ENCODE measurements at places on chromosomes 5 and 9.

DNA sequence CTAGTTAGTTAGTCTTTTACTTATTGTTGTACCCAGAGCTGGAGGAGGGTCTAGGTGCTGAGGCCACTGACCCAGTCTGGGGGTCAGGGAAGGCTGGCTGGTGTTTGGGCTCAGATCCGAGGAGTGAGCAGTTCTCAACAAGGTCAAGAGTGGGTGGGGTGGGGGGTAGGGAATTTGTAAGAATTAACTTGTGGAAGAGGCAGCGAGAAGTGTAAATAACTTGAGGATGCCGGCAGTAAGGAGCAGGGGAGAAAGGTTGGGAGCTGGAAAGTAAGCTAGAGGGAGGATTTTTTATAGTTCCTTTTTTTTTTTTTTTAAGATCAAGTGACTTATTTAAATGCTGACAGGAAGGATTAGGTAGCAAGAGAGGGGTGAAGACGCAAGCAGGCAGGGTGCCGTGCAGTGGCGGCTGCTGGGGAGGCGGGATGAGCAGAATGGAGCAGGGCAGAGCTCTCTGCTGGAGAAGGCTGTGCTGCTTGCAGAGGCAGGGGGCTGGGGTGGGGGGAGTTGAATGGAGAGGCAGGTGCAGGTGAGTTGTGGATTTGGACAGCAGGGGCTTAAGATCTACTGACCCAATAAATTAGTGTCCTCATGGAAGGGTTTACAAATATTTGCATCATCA, 35.3 kb upstream of the SMIM32 start:
- no peak for DNase-seq

DNA sequence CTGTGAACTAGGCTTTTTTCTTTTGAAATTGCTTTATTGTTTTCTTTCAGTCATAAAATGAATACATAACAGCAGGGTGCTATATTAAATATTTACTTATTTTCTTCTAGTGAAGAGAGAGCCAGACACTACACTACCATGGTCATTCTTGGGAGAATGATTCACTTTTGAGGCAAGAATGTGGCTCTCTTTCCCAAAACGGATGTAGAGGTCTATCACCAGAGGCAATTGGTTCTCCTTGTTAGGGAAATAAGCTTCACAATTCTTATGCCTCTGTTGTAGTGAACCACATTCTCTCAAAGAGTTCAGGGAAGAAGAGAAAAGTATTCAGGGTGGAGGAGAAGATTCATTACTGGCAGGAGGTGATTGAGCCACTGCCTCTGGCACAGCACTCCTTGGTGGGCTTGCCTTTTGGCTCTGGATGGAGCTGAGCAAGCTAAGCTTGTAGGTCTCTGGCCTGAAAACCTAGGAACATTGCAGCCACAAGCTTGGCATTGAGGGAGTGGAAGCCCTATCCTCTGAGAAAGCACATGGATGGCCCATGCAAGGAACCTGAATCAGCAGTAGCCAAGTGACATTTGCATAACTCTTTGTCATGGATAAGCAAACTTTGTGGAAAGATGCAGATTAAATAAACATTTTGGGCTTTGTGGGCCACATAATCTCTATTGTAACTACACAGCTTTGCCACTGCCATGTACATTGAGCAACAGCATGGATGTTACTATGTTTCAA, 179.0 kb upstream of the TNC start:
- DNase-seq: no peak

GRCh38 chr5:108521841-108522506, 140.1 kb upstream of the FBXL17 start:
- DNase-seq: no peak

DNA sequence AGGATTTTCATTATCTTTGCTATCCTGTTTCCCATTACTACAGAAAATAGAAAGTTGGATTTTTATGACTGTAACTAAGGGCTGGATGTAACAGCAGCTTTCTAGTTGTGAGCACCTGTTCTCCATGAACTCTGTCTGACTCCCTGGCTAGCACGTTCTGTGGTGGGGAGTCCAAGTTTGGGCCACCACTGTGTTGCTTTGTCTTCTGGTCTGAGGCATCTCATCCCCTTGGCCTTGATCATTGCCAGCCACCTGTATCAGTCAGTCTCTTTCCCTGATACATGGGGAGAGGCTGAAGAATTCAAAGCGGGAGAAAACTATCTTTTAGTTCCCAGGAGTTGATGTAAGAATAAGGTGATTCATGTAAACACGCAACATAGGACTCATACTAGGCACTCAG, 33.4 kb downstream of the WDR70 start:
- DNase-seq: no peak

- no peak for DNase-seq
These were observed 19.5 kb upstream of the RAB14 start for GRCh38 chr9:121220996-121221663.

DNA sequence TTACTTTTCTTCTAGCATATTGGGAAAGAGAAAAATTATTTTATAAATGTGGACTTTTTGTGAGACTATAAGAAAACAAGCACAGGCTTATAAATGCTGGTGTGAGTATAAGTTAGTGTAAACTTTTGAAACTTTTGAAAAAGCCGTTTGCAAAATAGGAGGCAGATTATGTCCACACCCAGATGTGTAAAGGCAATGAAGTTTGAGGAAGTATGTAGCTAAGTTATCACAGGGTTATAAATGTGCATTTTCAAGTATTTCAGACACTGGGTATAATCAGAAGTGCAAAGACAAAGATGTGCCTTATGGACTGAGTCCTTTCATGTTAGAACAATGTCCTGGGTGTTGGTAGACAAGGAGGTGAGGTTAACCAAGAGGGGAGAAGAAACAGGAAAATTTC, 85.5 kb downstream of the ANXA1 start:
- DNase-seq: no peak

DNA sequence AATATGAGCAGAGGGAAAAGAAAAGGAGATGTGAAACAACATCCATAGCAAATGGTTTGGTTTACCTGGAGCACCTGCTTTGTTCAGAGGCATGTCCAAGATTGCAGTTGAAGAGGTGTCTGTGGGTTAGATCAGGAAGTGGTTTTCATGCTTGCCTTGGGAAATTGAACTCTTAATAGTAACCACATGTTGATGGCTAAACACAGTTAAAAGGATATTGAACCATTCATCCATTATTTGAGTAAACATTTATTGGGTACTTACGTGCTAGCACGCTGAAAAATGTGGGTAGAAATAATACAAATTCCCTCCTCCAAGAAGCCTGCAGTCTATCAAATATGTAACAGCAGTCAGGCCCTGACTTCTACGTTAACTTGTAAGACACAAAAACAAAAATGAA, 235.7 kb upstream of the TNC start:
- DNase-seq: no peak

- DNase-seq: no peak
These were observed 50.3 kb upstream of the MTMR12 start for GRCh38 chr5:32363030-32363429.

- no peak for DNase-seq
These were observed 59.7 kb downstream of the DOCK8 start for GRCh38 chr9:274406-274805.

GRCh38 chr5:139131465-139131864, 66.7 kb downstream of the SIL1 start:
- DNase-seq: no peak

GRCh38 chr5:168747987-168748777, 169.0 kb upstream of the PANK3 start:
- no peak for DNase-seq

- no peak for DNase-seq
These were observed 16.4 kb upstream of the DOLPP1 start for GRCh38 chr9:129064499-129064908.

DNA sequence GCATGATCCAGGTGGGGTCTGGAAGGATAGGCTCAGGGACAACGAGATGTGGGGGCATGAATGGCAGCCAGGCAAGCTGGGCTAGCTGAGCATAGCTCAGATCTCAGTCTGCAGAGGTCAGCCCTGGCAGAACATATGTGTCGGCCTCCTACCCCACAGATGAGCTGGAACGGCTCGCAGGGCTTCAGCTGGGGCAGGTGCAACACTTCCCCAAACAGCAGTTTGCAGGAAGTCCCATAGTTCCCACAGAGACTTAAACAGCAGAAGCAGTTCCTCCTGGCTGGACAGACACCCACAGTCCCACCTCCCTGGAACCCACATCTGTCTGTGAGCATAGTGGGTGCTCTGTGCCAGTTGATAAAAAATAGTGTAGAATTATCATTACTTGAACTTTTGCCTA, 404.6 kb downstream of the GADD45G start:
- no peak for DNase-seq

DNA sequence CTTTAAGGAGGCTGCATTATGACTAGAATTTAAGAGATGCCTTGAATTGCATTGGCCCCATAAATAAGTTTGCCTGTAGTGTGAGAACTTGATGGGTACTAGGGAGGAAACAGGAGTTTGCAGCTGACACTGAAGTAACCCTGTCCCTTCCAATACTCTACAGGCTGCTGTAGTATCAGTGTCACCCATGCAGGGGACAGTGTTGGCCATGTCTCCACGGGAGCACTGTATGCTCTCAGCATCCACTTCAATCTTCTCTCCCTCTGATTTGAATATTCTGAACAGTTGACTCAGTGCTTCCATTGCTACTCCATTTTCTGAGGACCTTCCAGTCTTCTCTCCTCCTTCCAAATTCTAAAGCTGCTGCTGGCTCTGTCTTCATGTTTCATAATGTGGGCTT, 11.4 kb upstream of the IFNA14 start:
- no peak for DNase-seq

- DNase-seq: no peak
These were observed 115.0 kb upstream of the CACNA1B start for GRCh38 chr9:137762414-137763061.

DNA sequence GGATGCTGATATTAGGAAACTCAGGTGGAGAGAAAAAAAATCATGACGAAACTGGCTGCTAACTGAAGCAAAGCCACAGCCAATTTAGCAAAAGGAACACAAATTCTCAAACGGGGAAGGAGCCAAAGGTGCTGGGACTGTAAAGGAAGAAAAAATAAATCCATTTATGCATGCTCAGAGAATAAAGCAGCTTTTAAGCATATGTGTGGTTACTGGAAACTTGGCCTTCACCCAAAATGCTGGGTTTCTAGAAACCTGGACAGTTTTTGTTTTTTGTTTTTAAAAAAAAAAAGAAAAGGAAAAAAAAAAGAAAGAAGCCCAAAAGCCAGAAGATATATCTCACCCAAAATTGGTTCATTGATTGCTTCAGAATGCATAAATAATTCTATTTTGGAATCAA, 8.0 kb downstream of the WHRN start:
- no peak for DNase-seq

DNA sequence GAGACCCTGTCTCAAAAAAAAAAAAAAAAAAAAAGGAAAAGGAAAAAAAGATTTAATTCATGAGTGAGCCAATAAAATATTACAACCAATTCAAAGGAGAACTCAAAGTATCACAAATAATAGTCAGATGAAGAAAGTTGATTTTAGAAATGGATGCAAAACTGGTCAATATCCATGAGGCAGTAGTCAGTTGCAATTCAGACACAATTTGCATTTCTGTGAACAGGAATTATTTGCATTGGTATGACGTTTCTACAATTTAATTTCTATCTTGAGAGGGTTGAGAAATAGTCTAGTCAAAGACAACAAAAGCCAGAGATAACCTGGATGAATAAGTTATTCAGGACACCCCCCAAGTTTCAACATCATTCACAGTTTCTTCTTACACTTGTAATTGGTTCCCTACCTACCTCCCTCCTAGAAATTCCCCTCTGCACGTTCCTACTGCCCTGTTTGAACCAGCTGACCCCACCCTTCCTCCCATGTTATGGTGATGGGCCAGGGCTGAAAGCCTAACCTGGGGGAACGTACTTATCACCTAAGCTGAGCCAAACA, 28.6 kb upstream of the CDKN2AIPNL start:
- no peak for DNase-seq
